ENCODE measurements at places on chromosomes 13 and 19. TPM values are rescaled to one million over a fixed set of nuclear protein-coding genes. Genes with fewer than 3 reads are reported as not detected.

LCP1 gene
- 73.5 TPM for total RNA-seq

COL5A3 gene
- 5.1 TPM for total RNA-seq

RFPL4A gene
- 0.41 TPM for total RNA-seq

USHBP1 gene
- 8.9 TPM for total RNA-seq

ATF5 gene
- total RNA-seq: 36.4 TPM

SERPINE3 gene
- not detected for total RNA-seq

DCAF15 gene
- total RNA-seq: 35.5 TPM
